ENCODE measurements at places on chromosomes 2 and 18.
A peak's percentile ranks its signal among the peaks of the same experiment; 100 is the strongest.

DNA sequence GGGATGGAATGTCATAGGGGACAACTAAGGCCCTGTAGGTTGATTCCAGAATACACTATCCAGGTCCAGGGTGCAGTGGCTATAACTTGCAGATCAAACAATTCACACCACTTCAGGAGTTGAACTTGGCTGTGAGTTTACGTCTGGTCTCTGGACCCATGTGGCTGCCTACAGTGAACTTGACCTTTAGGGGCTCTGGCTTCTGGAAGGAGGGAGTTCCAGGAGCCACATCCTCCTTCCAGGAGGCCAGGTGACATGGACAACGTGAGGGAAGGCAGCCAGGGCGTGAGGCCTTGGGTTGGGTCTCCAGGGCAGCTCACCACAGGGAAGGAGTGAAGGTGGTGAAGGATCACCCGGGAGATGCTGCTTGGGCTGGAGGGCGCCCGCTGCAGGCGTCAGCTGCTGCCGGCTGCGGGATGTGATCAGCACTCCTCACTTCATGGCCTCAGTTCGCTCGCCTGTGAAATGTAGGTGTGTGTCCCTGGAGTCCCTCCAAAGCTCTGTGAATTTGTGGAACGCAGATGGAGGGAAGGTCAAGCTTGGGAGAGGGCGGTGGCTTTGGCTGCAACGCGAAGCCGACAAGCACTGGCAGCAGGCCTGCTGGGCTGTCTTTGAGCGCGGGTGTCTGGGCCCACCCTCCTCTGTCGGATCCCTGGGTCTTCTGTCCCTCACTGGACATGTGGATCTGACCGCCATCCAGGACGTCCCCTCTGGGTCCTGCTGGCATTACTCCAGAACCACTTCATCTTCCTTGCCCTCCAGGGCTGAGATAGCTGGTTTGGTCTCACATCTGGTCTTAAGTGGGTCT lies 146.5 kb downstream of the GLI2 start:
- DNase-seq: no peak

- DNase-seq: peak; percentile 75
These were observed 256.7 kb downstream of the HDAC4 start for GRCh38 chr2:239143858-239144712.

- no peak for DNase-seq
These were observed 307.1 kb upstream of the PIK3C3 start for GRCh38 chr18:41647914-41648313.

- DNase-seq: no peak
These were observed 256.9 kb downstream of the DCC start for GRCh38 chr18:52596748-52597435.

GRCh38 chr2:138271467-138271866 lies 230.1 kb upstream of the SPOPL start:
- no peak for DNase-seq

GRCh38 chr18:63457977-63458376 lies 18.8 kb upstream of the SERPINB5 start:
- DNase-seq: no peak

GRCh38 chr2:196703695-196704094 lies 64.2 kb downstream of the CCDC150 start:
- peak; percentile 18 for DNase-seq

- no peak for DNase-seq
These were observed 19.9 kb downstream of the ERMN start for GRCh38 chr2:157305723-157306110.

GRCh38 chr2:96655526-96655925 lies 13.0 kb downstream of the FER1L5 start:
- DNase-seq: no peak

DNA sequence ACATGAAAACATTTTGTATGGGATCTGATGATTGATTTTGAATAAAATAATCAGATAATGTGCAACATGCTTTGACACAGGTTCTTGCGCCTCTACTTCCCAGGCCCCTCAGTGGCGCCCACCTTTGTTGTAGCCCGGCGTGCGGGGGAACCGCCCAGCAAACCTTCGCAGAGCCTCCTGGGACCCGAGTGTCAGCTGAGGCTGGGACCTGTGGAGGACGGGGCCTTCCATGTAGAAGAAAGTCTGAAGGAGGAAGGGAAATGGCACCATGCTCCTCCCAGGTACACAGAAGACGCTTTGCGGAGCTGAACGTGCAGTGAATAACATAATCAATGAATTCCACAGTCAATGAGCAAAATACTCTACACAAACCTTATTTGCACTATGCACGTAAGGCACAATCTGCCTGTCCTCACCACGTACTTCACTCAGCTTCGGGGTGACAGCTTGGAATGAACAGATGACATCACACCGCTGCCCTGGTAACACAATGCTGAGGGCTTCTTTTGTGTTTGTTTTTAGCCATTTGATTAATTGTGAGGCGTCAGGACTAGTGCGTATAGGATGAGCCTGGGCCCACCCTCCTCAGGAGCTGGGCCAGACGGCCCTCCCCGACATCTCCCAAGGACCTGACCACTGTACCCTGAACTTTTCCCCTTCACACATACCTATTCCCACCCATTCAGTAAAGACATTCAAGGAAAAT lies 78.1 kb downstream of the TWIST2 start:
- DNase-seq: no peak

DNA sequence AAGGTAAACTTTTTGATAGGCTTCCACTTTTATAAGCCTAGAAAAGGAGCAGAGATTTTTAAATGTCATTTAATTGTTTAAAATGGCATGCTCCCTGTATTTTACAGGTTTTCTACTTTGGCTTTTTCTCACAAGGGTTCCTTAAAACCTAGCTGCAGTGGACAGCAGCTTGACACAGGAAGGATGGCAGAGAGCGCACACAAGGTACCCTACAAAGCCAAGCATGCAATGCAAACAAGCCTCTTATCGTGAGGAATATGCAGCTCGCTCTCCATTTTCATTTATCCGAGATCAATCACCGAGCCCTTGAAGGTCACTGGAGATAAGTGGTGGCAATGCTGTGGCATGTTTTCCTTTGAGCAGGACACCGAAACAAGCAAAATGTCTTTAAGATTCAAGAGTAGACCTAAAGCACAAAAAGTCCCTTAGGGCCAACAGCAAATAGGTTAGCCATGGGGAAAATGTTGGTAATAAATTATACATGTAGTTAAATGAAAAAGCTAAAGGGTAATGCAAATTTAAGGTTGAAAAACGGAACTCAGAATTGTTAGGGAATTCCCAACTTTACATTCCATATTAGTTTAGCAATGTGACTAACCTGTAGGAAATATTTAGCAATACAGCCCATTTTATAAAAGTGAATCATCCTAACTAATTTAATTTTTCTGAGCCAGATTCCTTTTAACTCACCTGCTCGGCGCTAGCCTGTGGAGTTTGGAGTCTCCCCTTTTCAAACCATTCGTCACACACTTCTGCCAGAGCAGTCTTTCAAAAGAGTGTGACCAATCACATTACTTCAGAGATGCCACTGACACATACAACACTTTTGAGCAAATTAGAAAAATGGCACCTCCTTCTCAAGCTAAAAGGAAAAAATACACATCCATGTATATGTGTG lies 337.9 kb upstream of the PKDCC start:
- DNase-seq: no peak

DNA sequence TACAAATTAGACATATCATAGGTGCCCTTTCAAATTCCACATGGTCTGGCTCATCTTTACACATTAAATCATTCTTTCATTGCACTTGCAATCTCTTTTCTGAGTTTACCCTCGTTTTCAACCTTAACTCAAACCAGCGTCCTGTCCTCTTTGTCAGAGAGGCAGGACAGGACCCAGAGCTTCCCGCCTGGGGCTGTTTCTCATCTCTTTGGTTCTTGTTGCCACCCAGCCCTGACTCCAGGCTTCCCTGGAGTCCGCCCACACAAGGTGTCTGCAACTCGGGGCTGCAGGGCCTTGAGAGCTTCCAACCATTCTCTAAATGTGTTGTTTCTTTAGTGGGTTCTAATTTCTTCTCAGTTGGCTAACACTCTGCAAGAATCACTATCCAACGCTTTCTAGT lies 24.4 kb downstream of the RBMS1 start:
- no peak for DNase-seq

- DNase-seq: no peak
These were observed 1505.8 kb upstream of the SLC39A10 start for GRCh38 chr2:194151231-194151630.

DNA sequence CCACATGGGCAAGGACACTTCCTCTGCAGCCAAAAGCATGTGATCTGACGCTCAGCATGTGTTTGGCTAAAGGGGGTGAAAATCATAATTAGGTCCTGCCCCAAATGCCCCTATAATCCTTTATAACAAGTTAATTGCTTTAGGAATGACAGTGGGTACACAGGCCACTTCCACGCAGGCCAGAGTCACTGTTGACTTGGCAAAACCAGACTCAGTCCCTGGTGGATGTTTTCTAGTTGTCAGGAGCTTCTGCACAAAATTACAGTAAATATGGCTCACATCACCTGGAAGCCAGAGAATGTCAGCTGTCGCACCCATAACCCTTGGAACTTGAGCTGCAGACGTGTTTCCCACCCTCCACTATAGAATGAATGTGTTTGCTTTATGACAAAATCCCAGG lies 13.3 kb upstream of the PXDN start:
- DNase-seq: no peak

Data from AG20443 (cell line).